ENCODE measurements at places on chromosomes 3 and 15.

- no peak for DNase-seq
These were observed 175.2 kb downstream of the ALDH1A2 start for GRCh38 chr15:57890351-57890750.

- no peak for DNase-seq
These were observed 8.3 kb downstream of the IFT122 start for GRCh38 chr3:129448186-129448895.

DNA sequence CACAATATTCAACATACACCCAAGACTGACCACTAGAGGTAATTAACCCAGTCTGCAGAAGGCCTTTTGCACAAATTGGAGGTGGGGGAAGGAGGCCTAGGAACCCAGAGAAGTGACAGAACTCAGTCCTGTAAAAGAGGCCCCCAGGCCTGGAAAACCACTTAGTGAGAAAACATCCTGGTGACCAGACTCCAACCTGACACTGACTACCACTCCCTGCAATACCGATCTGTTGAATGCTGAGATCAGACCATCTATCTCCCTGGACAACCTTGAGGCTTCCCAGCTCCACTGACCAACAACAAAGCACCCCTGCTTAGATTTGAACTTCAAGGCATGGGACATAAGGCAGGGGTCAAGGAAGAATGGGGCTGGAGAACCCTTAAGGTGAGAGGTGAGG, 261.9 kb upstream of the WNT5A start:
- DNase-seq: no peak

- no peak for DNase-seq
These were observed 1.9 kb upstream of the THBS1 start for GRCh38 chr15:39578851-39579486.

- no peak for DNase-seq
These were observed 62.8 kb downstream of the OTOL1 start for GRCh38 chr3:161559177-161559998.

DNA sequence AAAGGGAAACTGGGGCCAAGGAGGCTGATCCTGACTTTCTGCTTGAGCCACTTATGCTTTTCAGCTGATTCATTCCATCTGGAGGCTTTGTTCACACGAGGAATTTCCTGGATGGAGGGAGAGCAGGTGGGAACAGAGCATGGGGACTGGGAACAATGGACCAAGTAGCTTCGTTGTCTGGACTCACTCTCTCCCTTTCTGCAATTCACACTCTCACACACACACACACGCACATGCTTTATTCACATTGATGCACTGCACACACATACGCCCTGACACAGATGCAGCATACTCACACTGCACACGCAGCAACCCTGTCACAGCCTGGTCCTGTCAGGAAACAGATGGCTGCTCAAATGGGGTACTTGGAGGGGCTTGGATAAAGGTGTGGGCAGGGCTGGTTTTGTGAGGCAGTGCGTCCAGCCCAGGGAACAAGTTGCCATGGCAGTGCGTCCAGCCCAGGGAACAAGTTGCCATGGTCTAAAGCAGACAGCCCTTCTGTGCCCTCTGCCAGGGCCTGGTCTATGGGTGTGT, 19.8 kb upstream of the CHCHD6 start:
- no peak for DNase-seq

DNA sequence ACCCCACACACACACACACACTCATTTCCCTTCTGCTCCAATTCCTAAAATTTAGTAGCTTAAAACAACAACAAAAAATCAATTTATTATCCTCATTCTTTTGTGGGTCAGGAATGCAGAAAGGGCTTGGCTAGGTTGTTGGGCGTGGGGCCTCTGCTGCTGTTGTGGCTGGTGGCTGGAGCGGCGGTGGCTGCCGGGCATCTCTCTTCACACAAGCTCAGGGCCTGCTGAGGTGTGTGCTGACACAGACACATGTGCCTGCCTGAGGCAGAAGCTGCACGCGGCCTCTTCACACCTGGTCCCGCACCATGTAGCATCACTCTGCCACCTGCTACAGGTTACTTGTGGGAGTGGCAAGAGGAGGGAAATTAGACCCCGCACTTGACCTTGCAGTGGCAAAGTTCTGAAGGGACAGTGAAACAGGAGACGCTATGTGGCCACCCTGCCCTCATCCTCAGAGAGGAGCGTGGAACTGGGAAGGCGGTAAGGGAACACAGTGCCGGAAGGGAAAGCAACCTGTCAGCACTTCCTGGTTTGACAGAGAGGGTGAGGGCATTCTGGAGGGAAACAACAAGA, 64.0 kb upstream of the PRR20G start:
- no peak for DNase-seq

DNA sequence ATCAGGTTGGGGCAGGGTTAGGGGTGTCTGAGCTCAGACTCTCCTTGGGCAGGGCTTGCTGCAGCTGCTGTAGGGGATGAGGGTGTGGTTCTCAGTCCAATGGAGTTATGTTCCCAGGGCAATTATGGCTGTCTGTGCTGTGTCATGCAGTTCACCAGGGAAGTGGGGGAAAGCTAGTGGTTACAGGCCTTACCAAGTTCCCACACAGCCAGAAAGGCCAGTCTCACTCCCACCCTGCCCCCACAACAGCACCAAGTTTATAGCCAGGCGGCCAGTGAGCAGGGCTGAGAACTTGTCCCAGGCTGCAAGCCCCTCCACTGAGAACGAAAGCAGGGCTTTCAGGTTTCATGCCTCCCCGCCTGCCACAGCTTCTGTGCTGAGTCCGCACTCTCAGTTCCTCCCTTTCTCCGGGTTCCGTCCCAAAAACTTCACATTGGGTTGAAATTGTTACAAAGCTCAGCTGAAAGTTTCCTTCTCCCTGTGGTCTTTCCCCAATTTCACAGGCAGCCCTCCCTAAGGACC, 19.6 kb upstream of the CPOX start:
- no peak for DNase-seq

GRCh38 chr3:107488942-107489341, 33.8 kb upstream of the BBX start:
- DNase-seq: no peak

DNA sequence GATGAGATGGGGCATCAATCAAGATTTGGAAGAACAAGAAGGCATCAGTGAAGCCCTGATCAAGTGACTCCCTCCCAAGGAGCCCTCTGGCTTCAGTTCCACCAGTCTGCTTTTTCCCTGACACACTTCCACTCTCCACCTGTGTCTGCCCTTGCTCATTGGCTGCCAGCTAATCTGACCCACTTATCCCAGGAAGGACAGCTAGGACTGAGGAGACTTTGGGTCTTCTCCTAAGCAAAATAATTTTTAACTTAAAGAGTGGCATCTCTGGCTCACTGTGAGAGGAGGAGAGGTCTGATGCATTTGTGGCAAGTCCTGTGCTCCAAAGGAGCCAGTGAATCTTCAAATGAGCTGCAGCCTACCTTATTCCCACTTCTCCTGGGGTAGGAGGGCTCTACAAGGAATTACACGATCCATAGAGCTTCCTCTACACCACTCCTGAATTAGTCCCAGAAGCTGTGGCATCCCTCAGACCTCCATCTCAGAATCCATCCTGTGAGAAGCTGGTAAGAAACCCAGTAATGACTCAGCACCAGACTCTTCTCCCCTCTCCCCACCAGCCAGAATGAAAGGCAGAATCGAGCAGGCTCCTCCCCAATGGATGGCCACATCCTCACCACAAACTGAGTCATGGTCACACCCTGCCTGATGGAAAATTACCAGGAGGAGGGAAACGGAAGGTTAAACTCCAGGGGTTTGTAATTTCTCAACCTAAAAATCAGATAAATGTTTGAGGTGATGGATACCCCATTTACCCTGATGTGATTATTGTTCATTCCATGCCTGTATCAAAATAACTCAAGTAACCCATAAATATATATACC, 6.3 kb upstream of the PKM start:
- peak; percentile 36 for DNase-seq

DNA sequence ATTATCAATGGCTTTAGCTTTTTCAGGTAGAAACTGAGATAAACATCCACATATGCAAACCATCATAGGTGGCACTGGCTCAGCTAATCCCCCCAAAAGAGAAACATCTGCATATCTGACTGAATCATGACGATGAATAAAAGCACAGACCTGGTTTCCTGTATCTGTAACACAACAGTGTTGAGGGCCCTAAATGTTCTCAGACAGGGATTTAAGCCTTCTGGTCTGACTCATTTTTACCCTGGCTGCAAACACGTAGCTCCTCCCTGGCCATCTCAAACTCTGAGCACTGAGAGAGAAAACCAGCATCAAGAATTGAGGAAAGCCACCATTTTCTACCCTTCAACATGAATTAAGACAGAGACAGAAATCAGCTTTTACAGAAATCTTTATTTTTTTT, 35.2 kb downstream of the GLB1 start:
- DNase-seq: no peak

DNA sequence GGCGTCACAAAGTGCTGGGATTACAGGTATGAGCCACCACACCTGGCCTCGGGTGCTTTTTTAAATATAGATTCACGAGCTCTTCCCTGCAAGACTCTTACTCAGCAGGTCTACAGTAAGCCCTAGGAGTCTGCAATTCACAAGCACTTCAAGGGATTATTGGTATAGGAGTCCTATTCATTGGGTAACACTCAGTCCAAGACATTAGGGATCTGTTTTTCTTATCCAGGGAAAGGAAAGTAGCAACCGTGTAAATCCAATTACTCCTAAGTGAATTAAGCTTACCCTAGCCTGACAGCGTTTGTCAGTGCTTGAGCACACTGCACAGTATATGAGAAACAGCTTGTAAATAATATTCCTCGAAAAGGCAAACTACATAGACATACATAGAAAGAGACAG, 109.9 kb downstream of the SENP2 start:
- no peak for DNase-seq

DNA sequence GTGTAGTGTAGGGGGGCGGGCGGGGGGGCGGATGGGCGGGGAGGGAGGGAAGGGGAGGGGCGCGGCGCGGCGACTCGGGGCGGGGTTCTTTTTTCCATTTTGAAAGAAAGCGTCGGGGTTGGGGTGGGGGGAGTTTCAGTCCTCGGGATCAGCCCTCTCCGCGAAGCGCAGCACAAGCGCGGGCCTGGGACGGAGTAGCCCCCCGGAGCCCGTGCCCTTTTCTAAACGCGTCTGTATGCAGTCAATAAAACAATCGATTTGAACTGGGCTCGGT, 6.1 kb downstream of the ISLR2 start:
- DNase-seq: no peak

DNA sequence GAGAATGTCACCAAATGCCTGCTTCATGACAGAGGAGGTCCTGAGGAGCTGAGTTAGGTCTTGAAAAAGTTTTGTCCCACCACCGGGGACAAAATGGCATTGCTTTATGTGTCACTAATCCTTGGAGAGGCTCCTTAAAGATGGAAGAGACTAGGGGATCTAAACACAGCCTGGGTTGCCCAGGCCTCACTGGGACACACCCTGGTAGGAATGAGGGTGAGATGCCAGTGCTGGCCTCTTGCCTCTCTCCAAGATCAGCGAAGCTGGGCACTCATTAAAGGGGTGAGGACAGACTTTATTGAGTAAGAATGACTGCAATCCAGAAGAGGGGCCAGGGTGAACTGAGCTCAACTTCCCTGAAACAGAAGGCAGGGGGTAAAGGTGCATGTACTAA, 58.5 kb upstream of the KLF13 start:
- DNase-seq: no peak

GRCh38 chr3:167031364-167032049, 348.6 kb downstream of the ZBBX start:
- DNase-seq: no peak

DNA sequence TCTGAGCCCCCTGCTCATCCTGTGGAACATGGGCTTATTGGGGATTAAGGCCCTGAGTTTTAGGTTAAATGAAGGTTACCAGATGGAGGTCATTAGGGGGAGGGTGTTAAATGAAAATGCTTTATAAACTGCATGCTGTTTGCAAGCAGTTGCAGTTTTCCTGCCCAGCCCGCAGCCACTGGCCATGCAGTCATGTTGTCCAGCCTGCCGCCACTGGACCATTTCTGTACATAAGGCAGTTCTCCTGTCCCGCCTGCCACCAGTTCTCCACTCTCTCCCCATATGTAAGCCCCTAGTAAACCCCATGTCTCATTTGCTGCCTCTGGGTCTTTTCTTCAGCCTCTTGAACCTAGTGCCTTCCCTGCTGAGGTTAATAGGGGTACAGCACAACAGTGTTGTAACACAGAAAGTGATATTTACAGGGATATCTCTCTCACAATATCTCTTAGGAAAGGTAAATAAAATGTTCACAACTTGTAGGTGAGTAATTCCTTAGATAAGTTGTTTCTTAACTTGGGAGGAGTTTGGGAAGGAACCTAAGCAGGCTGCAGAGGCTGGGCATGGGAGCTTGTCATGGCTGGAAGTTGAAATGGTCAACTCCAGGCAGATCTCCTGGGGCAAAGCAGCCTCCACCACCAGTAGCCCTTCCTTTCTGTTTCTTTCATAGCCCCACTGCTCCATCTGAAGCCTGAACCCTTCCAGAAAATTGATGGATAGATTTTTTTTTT, 148.2 kb downstream of the CMSS1 start:
- no peak for DNase-seq

GRCh38 chr3:111961461-111962164, 17.2 kb upstream of the ABHD10 start:
- no peak for DNase-seq

GRCh38 chr3:197737749-197738462, 1.2 kb upstream of the RUBCN start:
- no peak for DNase-seq

DNA sequence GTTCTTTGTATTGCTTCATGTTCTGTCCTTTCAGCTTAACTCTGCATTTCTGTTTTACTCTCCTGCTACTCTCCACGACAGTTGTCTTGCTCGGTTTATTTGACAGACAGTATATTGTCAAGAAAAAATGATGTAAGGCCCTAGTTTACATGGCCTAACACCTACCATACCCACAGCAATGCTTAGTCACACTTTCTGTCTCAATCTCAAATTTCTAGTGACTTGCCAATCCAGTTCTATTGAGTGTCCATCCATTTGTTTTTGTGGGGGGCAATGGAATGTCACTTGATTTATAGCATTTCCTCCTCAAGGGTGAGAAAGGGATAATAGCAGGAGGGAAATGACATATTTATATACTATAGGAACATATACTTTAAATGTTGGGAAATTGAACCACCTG, 676.2 kb downstream of the NAALADL2 start:
- no peak for DNase-seq

DNA sequence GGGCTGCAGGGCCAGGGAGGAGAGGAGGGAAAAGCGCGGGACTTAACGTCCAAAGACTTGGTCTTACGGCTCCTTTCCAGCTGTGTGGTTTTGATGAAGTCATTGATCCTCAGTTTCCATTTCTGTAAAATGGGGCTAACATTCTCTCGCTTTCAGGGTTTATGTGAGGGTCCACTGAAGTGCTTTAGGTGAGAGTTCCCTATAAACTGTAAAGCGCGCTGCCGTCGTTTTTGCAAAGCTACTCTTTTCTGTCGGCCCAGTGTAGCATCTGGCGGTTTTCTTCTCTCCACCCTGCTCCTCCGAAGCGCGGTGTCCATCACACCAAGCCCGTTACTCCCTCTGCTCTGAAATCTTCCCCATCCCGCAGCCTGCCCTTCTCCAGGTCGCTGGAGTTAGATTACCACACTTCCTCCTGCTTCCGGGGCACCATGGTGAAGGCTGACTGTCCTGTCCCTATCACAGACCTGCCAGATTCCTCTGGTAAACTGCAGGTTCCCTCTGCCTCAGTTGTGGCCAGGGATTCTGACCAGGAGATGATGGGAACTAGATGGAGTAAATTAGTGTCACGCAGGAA, 702 bp upstream of the DNAJC17 start:
- DNase-seq: no peak

GRCh38 chr3:115099986-115100571, 47.0 kb downstream of the ZBTB20 start:
- DNase-seq: no peak
